ENCODE measurements at places on chromosomes 16 and 17.

- no peak for DNase-seq
Measured at GRCh38 chr16:10039220-10040096, 142.8 kb downstream of the GRIN2A start.

GRCh38 chr16:79862601-79863000 is 262.1 kb upstream of the MAF start:
- DNase-seq = no peak

DNA sequence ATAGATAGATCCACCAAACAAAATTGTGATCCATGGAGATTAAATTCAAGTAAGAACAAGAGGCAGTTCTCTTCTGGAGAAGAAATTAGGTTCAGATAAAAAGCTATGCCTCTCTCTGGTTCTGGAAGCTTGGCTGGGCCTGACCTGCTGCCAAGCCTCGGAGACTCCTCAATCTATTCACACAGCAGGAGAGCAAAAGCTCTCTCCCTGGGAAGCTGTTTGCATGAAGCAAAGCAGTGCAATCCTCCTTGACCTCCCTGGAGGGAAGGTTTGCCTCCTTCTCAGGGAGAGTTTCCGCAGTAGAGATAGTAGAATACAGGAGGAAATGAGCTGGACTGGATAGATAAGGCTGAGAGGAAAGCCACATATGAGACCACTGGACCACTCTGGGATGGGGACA is 78.1 kb upstream of the GNAO1 start:
- no peak for DNase-seq

- DNase-seq = no peak
Measured at GRCh38 chr16:73304008-73304774, 256.3 kb upstream of the ZFHX3 start.

DNA sequence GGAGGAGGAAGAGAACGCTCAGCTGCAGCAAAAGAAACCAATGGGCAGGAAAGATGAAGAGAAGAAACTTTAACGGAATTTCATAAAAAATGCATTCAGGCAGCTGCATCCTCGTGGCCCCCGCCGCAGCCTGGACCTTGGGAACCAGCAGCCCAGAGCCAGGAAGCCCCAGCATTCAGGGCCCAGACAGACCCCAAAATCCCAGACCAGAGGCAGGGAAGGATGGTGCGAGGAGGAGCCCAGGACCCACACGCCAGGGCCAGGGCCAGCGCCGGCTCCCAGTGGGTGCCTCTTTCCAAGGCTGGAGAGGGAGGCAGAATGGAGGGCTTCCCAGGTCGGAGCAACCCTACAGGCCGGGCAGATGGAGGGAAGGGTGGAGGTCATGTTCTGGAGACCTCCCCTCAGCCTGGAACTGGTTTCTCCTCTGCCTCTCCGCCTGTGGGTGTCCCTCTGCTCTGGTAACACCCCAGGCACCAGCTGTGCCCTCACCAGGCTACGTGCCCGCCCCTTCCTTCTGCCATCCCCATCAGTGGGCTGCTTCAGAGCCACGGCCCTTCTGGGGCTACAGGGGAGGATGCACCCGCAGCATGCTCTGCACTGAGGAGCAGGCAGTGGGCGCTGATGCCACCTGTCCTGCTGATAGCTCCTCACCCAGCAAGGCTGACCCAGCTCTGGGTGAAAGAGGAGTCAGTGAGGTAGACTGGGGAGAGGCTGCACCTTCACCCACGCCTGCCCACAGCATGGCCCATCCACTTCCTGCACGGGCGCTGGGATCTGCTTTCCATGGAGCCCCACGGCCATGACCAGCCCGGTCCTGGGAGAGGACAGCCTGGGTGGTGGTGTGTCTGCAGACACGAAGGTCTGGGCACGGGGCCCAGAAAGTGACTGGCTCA is 1.2 kb upstream of the MIF4GD start:
- DNase-seq = peak; percentile 39

DNA sequence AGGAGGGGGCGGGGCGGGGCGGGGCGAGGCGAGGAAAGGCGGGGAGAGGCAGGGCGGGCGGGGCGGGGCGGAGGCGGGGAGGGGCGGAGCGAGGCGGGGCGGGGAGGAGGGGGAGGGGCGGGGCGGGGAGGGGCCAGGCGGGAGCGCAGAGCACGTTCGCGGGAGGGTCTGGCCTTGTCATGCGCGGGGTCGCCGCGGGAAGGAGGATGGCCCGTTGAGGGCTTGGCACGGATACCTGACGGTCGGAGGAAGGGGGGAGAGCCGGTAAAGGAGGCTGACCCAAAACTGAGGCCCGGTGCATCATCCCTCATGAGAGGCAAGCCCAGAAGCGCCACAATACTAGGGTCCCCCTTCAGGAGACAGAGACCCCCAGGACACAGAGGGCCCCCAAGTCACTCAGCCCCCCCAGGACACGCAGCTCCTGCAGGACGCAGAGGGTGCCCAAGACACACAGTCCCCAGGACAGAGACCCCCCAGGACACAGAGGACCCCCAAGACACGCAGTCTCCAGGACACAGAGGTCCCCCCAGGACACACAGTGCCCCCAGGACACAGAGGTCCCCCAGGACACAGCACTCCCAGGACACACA is 593 bp upstream of the WDR45B start:
- peak; percentile 50 for DNase-seq

GRCh38 chr17:13939222-13939621 is 130.1 kb upstream of the COX10 start:
- no peak for DNase-seq
